ENCODE measurements at places on chromosomes 3 and 15. TPM values are rescaled to one million over a fixed set of nuclear protein-coding genes. Genes with fewer than 3 reads are reported as not detected.

GRCh38 chr3:105622169-105622568 lies 246.6 kb downstream of the CBLB start:
- DNase-seq = no peak

GRCh38 chr15:57686657-57687056 lies 19.9 kb upstream of the POLR2M start:
- no peak for DNase-seq

DNA sequence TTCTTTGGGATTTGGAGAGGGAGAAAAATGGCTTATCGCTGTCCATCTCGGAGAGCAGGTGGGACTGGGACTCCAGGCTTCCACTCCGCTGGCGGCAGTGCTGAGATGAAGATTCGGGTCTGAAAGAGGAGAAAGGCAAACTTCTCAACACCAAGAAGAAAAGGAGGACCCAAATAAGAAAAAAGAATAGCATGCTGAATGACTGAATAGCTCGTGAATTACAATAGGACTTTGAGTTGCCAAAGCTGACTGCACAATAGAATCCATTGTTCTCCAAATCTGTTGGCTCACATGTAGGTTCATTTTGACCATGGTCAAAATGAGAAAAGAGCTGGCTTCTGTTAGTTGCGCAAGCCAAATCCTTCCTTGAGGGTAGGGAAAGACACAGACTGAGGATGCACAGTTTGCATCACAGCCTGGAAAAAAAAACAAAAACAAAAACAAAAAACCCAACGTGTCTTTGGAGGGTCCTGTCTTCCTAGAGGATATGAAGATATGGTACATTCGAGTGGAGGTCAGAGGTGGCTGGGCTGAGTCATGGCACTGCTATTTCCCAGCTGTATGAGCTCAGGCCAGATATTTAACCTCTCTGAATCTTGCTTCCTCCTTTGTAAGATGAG lies 59.3 kb upstream of the LMOD3 start:
- no peak for DNase-seq

DNA sequence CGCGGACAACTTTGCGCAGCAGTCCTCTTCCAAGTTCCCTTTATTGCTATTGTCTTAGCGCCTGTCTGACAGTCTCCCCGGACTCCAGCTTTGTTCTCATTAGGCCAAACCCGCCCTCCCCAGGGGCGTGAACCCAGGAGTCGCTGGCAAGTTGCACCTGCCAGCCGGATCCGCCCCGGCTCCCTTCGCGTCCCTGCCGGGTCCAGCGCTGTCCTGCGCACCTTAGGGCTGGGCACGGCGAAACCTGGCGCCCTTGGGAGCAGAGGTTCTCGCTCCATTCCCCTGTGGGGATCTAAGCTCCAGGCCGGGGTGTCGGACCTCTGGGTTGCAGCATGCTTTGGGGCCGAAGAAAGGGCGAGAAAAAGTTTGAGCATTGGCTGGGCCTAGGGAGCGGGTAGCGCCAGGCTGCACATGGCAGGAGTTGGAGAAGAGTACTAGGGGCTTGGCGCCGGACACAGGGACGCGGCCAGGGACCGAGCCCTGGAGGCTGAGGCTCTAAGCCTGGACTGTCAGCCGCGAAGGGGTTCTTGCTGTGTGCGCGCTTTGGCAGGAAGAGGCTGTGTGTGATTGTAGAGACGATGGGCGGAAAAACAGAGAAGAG lies 335.1 kb upstream of the THRB start:
- no peak for DNase-seq

GRCh38 chr3:120681018-120681417 lies 1.0 kb downstream of the HGD start:
- no peak for DNase-seq

DNA sequence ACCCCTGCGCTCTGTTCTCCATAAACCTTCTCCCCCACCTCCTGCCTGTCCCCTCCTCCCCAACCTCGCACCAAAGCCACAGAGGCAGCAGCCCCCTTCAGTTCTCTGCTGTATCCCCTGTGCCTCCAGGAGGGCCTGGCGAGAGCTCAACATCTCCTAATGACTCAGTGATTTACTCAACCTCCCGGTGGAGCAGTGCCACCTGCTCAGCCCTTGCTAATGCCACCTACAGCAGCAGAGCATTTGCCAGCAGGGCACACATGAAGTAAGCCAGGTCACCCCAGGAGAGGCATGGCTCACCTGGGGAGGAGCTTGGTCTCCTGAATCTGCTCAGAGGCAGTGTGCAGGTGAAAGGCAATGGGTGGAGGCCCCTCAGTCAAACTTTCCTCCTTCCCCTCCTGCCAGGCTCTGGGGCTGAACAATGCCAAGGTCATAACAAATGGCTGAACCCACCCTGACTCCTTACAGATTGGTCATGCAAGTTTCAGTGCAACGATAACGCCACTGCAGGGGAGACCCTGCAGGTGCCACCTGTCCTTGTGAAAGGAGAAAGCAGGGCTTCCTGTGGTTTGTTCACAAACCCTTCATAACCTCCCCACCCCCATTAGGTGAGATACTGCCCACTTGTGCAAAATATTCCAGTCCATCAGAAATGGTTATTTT lies 19.8 kb downstream of the TRPM1 start:
- no peak for DNase-seq

GRCh38 chr3:14804835-14805780 lies 13.7 kb upstream of the FGD5 start:
- DNase-seq = no peak

- DNase-seq = no peak
These were observed 21.4 kb downstream of the EIF4E3 start for GRCh38 chr3:71703797-71704196.

ATP13A5 gene
- not detected for total RNA-seq

DNA sequence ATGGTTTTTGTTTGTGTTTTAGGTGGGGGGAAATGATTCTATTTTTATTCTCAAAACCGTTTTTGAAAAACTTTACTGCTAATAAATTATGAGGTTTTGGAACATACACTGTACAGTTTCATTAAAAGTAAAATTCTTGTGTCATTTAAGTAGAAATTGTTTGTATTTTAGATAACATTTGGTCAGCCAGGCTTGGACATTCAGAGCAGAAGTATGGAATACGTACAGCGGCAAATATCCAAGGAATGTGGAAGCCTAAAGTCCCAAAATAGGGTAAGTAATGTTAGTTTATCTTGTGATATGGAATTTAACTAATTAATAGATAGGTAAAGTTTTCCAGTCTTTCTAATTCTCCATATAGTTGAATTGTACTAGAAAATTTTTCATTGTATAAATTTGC lies 96.6 kb downstream of the SPRED1 start:
- DNase-seq = no peak

DNA sequence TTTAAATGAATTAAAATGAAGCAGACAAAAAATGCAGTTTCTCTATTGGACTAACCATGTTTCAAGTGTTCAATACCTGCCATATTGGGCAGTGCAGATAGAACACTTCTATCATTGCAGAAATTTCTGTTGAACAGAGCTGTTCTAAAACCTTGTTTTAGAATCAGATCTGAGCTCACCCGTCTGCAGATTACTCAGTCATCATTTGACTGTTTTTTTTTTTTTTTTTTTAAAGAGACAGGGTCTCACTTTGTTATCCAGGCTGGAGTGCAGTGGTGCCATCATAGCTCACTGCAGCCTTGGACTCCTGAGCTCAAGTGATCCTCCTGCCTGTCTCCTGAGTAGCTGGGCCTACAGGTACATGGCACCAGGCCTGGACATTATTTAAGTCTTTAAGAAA lies 128.7 kb downstream of the APBA2 start:
- no peak for DNase-seq

DNA sequence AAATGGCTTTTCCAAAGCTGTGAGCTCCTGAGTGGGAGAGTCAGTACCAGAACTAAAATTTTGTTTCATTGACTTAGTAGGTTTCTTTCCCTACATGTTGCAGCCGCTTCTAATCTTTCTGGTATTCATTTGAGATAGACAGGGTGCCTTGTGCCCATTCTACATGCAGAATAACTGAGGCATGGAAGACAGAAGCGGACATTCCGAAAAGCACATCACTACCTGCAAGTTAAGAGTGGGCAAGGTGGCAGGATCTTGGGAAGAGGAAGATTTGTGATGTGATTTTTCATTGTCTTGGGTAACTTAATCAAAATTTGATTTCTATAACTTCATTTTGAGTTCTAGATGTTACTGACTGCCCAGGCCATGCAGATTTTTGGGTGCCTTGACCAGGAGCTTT lies 2.0 kb downstream of the MAP2K5 start:
- DNase-seq = no peak

GRCh38 chr3:5229414-5229813 lies 41.9 kb downstream of the EDEM1 start:
- DNase-seq = no peak

- DNase-seq = no peak
These were observed 190.9 kb downstream of the SLC9A9 start for GRCh38 chr3:143657391-143657790.

SEMA5B gene
- 5.3 TPM for total RNA-seq

DNA sequence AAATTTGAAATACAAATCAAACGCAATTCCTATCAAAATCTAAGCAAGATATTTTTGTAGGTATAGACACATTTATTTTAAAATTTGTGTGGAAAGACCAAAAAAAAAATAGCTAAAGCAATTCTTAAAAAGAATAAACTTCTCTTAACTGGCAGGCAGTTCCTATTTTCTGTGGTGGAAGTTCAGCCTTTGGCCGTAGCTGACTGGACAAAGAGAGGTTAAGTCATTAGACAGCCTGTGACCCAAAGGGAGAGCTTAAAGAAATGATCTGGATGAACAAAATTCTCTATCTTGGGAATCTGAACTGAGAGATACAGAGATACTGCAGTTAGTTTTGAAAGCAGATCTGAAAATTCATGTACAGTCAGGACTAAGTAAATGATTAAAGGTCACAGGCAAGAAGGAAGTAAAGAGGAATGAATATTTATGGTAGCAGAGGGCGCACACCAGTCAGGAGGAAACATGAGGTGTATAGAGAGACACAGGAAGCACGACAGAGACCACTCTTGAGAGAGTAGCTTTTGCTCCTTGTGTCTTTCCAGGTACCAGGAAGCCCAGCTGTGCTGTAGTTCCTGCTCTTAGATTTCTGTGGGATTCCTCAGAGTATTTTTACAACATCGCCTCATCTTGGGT lies 57.5 kb downstream of the TPRG1 start:
- DNase-seq = no peak

REC114 gene
- total RNA-seq = 1.4 TPM

IQCF5 gene
- total RNA-seq = not detected

FBXW12 gene
- not detected for total RNA-seq

DNA sequence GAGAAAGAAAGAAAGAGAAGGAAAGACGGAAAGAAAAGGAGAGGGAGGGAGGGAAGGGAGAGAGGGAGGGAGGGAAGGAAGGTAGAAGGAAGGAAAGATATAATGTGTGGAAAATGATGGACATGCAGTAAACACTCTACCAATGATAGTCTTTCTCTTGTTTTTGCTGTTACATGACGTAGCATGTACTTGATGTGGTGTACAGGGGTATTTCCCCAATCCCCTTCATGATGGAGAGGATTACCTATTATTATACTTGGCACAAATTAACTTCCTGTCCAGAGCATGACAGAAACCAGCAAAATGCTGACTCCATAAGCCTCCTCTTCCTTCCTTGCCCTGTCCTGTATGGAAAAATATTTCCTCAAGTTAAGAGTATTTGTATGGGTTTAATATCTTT lies 124.4 kb downstream of the B3GALNT1 start:
- DNase-seq = no peak

DNA sequence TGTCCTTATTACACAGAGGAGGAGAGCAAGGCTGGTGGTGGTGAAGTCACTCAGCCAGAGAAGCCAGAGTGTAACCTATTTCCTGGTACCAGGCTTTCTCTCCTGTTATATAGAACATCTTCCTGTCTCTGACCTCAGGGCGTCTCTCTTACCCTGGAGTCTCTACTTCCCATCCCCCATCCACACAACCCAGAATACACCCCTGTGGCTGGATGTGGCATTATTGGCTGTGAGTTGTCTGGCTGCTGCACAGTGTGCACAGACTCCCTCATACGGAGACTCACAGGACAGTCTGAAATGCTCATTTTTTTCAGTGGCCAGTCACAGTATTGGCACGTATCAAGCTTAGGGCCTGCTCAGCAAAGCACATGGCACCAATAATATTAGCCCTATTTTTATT lies 8.6 kb downstream of the PODXL2 start:
- no peak for DNase-seq

ZBED2 gene
- not detected for total RNA-seq

CFAP100 gene
- not detected for total RNA-seq

CSPG4 gene
- 9.1 TPM for total RNA-seq

PLEKHO2 gene
- 8.0 TPM for total RNA-seq

DNA sequence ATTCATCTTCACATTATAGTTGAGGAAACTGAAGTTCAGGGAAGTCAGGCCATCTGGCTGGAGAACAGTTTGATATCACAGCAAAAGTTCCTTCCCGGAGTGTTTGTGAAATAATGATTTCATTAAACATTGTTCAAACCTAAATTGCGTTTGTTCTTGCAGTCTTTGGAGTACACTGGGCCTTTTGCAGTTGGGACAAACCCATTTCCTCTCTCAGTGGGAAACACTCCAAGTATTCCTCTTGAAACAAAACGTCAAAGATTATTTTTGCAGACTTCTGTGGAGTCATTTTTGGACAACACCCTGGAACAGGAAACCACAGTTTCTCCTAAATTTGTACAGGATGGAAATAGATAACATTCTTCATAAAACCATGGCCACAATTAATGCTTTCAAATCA lies 287.5 kb downstream of the PTPRG start:
- DNase-seq = no peak

DNA sequence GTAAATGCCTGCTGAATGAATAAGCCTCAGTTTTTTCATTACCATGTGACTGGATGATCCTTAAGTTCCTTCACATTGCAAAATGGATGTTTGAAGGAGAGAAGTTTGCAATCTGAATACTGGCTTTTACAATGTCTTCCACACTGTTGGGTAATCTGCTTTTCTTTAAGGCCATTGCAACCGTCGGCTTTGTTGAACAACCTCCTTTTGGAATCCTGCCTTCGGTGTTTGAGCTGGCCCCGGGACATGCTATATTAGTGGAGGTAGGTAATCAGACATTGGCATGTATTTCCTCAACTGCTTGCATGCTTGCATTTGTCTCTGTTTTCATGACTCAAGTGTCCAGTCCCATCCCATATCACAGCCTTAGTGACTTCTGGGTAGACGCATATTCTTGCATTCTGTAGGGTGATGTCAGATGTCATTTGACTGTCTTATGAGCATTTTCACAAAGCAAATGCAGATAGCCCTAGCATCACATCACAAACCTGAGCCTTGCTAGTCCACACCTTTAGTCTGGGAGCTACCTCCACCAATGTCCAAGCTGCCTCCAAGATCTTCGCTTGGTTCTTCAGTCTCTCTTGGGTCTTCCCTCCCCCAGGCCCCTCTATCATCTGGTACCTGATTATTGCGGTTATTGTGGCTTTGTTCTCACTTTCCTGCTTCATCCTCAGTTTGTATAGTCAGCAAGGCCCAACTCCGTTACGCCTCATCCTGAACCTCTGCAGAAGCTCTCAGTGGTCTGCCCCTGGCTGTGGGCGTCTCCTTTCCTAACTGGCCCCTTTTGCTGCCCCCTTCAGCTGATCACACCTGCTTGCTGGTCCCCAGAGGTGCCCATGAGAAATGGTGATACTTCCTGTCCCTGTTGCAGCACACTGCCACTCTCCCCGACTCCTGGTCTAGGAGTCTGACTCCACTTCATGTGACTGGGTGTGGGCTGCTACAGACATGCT lies 48.5 kb downstream of the ACAA1 start:
- no peak for DNase-seq
